ENCODE measurements at places on chromosomes 3 and 15.

GRCh38 chr15:100780208-100780800, 99.3 kb upstream of the ALDH1A3 start:
- no peak for DNase-seq

- DNase-seq: no peak
These were observed 37.1 kb downstream of the QTRT2 start for GRCh38 chr3:114093596-114093995.

- peak; percentile 11 for DNase-seq
These were observed 13.0 kb upstream of the CSK start for GRCh38 chr15:74768771-74769342.

GRCh38 chr3:38454178-38454883, 641 bp downstream of the ACVR2B start:
- DNase-seq: no peak

DNA sequence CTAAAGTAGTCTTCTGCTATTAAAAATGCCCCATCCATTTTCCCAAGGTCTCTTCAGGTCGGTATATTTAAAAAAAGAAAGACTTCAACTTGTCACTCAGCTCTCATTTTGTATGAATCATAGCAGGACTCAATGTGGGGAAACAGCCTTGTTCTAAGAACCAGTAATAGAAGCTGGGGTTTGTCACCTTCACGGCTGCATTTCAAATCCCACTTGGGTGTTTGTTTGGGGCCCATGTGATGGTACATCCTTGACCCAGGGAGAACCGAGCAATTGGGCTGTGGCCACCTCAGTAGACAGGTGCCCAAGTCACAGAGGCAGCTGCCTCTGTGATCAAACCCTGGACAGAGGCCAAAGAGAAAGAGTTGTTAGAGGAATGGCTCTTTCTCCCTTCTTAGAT, 70.3 kb upstream of the ARL8B start:
- DNase-seq: no peak

DNA sequence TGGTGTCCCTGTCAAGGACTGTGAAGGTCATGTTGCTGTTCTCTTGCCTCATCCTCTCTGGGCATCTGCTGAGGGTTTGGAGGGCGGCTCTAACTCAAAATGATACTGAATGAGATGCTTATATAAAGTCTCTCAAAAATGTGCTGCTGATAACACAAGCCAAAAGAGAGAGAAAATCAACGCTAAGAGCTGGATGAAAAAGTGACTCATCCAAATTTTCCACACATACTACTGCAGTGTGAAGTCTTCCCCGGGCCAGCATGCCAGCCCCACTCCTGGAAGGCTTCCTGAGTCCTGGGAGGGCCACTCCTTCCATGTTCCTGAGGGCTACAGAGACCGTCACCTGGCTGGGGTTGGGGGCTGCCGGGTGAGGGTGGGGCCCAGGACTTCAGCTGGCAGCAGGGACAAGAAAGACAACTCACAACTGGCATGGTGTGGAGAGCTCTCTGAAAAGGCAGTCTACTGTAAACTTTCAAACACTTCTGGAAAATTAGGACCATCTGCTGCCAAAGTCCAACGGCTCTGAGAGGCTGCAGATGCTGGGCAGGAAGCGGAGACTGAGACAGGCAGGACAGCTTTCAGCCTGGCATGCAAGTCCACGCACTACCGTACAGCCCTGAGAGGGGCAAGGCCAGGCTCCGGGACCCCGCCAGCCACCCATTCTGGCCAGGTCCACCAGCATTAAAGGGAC, 200.3 kb downstream of the ADAMTS17 start:
- DNase-seq: no peak

DNA sequence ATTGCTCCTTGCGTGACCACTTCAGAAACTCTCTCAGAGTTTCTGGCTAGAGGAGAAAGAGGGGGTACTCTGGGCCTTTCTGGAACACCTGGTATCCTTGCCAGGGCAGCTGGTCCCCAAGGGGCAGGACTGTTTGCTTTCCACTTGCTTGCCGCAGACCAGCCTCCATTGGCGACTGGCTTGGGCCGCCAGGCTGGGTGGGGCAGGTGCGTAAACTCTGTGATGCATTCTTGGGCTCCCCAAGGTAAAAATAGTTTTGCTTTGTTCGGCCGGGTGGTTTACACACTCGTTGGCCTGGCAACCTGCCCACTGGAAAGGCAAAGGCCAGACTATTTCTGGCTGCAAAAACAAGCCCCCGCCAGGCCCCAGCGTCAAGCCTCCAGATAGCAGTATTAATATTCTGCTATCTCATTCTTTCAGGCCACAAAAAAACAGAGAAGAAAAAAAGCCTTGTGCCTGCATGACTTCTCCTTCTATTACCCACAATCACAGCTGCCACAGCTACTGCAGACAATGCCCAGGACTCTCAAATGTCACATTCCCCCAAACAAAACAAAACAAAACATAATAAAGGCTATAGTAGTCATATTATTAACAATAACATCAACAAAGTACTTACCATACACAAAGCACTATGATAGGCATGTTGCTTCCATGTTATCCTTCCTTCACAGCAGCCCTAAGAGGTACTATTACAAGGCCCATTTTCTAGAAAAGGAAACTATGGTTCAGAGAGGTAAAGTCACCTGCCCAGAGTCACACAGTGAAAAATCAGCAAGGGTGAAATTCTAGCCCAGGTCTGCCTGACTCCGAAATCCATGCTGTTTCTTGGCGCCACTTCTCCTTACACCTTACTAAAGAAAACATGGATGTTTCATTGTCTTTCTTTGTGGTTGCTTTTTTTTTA, 14.0 kb upstream of the SSUH2 start:
- no peak for DNase-seq

GRCh38 chr3:52827441-52827840, 3.0 kb downstream of the ITIH4 start:
- no peak for DNase-seq

DNA sequence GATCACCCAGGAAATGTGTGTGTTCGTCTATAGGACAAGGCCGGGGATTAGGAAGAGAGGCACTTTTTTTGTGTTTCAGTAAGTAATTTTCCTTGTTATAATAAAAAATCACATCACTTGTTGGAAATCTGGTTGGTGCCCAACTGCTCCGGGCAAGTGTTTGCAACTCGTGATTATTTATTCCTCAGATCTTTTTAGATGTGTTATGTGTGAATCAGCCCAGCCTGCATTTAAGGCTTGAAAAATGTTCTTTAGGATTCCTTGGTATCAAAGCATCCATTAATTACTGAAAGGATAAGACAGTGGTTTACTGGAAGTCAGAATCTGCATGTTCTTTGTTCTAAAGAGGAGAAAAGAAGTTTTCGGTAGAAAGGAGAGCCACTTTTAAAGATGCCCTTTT, 345.6 kb downstream of the FEZF2 start:
- no peak for DNase-seq

DNA sequence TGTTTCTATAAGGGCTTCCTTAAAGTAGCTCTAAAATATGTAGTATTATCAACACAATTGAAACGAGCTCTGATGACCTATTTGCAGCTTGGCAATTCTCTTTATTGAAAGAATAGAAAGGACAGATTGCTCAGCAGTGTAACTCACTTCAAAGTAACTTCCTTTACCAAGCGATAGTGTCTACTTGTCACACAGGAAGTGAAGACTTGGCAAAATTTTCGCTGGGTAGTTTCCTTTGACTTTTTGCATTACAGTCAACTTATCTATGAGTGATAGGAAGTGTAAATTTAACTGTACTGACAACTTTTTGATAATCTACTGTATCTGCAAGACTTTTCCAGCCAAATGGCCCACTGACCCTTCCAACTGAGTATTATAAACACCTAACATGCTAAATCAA, 22.8 kb downstream of the SLC9A9 start:
- no peak for DNase-seq

- no peak for DNase-seq
These were observed 72.6 kb upstream of the IL12A start for GRCh38 chr3:159916052-159916451.

- DNase-seq: no peak
These were observed 277.7 kb upstream of the KCNH8 start for GRCh38 chr3:18870642-18871041.

GRCh38 chr15:25541228-25541627, 102.4 kb upstream of the UBE3A start:
- DNase-seq: no peak

- DNase-seq: no peak
These were observed 159.0 kb upstream of the KCNH8 start for GRCh38 chr3:18989237-18989795.

DNA sequence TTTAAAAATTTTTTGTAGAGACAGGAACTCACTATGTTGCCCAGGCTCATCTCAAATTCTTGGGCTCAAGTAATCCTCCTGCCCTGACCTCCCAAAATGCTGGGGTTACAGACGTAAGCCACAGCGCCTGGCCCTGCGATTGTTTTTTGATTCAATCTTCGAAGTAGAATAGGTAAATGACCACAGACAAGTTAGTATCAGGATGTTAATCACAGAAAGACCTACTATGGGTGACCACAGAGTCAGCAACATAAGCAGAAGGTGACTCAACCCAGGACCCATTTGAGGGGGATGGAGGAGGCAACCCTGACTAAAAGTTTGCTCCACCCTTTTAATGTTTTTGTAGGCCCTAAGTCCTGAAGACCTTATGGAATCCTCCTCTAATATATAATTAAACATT, 10.0 kb upstream of the USP3 start:
- no peak for DNase-seq

DNA sequence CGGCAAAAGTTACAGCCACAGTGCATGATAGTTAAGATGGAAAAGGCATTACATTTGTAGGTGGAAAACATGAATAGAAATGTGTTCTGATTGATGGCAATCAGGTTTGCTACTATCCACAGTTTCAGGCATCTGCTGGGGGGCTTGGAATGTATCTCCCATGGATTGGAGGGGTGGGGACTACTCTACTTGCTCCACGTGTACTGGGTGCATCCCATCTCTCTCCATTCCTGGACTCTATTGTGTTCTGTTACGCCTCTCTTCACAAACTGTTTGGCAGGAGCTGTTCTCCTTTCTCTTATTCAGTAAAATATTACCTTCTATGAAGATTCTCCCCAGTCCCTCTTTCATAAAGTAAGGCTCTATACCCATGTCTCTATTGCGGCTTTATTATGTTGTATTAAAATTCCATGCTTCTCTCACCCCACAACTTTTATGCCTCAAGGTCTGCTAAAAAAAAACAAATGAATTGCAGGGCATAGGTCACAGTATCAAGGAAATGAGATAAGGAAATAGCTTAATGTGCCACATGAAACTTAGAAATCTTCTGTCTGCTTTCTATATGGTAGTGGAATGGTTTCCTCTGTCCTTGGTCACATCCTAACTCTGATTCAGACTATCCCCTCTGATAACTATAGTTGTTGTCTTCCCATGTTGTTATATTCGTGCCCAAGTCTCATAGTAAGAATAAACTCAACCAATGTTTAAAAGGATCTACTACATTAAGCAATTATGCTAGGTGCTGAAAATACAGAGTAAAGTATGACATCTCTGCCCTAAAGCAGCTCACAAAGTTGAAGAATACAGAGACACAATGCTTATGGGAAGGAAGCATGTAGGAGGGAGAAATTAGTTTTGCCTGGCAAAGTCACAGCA, 43.2 kb downstream of the LRRFIP2 start:
- no peak for DNase-seq

DNA sequence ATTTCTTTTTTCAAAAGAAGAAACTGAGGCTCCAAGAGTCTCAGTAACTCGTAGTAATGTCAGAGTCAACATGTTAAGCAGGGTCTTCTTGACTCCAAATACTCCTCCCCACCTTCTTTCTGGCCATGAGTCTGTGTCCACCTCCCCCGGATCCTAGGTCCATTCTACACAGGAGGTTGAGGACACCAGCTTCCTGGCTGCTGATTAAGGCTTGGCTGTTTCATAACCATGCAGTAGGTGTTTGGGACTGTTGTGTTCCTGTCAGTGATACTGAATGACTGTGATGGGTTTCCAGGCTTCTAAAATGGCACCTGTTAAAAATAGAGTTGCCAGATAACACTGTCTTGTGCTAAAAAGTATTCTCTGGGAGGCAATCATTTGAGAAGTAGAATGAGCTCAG, 130.8 kb upstream of the IL12A start:
- no peak for DNase-seq

Data from NCI-H1048 (cell line).